Upper lobe of left lung (tissue), 6 donors: ENCODE measurements at places on chromosomes 1 and 21. TPM values are rescaled to one million over a fixed set of nuclear protein-coding genes. Genes with fewer than 3 reads are reported as not detected.

DNA sequence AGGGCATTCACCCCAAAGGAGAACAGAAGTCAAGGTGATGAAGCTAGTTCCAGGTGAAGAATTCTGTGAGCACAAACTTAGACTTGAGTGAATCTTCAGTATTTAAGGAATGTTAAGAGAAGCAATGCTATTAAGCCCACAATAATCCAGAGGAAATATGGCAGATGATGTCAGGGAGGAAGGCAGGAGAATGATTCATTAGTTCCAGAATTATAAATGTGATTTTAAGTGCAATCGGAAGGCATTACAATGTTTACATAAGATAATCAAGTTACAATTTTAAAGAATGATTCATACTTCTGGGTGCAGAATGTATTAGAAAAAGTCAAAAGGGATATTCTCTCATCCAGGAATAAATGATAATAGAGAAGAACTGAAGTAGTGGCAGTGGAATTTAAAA lies 545.2 kb upstream of the BRINP3 start:
- DNase-seq: no peak

The CLDN8 gene
- 1.5 TPM for total RNA-seq

The NCMAP gene
- total RNA-seq: 6.3 TPM

The LEMD1 gene
- 1.9 TPM for total RNA-seq
